ENCODE measurements at places on chromosomes 7 and 10. TPM values are rescaled to one million over a fixed set of nuclear protein-coding genes. Genes with fewer than 3 reads are reported as not detected.
A peak's percentile ranks its signal among the peaks of the same experiment; 100 is the strongest.

The ST8SIA6 gene
- total RNA-seq, result not detected

The SPDYE2B gene
- not detected for total RNA-seq

- peak; percentile 34 for DNase-seq
Measured at GRCh38 chr7:1886361-1887064, 216.4 kb downstream of the ELFN1 start.

The SLIT1 gene
- 0.73 TPM for total RNA-seq

The LRRC17 gene
- total RNA-seq, result not detected

The CTTNBP2 gene
- 39.7 TPM for total RNA-seq

The CNTNAP2 gene
- 0.43 TPM for total RNA-seq

The LAMB1 gene
- 85.7 TPM for total RNA-seq

GRCh38 chr10:34644224-34644623 is 170.9 kb downstream of the PARD3 start:
- DNase-seq, result no peak

DNA sequence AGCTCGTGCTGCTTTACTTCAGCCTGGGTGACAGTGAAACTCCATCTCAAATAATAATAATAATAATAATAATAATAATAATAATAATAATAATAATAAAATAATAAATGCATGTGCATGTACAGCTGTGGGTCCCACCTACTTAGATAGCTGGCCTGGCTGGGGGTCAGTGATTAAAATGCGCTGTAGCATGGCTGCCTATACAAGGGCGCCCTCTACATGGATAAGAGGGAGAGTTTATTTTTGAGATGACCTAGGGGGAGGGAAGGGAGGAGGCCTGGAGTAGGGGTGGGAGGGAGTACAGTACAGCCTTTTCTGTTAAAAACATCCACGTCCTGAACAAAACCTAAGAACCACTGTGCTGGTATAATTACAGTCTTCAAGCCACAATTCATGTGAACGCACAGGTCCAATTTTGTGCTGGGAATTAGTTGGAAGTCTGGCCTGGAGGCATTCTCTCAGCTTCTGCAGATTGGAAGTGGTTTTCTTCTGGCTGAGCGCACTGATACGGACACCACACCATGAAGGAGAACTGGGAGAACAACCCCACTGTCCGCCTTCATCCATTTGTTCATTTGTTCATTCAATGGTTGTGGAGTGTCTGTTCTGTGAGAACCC is 146.5 kb downstream of the TMEM178B start:
- DNase-seq, result no peak

DNA sequence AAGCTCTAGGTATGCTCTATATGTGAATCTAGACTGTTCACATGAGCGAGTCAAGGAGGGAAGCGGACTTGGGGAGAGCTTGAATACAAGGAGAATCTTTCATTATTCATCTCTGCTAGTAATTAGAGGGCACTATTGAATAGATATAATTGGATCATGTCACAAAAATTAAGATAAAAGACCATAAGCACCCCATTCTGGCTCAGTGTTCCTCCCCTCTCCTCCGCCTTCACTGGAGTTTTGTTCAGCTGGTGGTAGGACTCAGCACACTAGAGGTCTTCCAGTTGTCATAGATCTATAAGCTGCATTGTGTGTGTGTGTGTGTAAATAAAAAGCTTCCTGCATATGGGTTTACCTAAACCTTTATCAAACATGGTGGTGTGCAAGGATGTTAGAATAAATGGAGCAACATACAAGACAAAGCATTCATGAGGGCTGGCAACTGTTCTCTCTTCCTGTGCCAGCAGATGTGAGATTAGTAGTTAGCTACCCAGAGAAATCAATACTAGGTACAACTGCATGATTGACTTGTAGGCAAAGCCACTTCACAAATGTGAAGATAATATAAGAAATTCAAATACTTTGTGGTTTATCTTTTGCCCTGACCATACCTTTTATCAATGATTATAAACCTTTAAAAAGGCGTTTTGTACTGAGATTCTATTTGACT is 142.6 kb downstream of the CREB5 start:
- DNase-seq, result no peak

GRCh38 chr7:74254858-74255379 is 720 bp upstream of the RFC2 start:
- DNase-seq, result no peak

The ACSL5 gene
- 16.3 TPM for total RNA-seq

The UPK3BL1 gene
- 20.4 TPM for total RNA-seq

DNA sequence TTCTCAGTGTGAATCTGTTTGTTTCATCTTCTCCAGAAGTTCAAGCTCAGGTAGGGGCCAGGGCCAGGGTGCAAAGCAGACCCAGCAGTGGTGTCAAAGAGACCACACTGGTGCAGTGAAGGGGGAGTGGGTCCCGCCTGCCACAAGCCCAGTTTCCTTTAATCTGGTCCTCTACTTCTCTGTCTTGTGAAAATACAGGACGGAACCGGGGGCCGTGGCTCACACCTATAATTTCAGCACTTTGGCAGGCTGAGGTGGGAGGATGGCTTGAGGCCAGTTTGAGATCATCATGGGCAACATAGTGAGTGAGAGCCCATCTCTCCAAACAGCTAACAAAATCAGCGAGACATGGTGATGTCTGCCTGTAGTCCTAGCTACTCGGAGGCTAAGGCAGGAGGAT is 109.0 kb downstream of the SLIT1 start:
- no peak for DNase-seq

GRCh38 chr7:76509931-76510877 is at the start of gene UPK3B:
TSS of gene UPK3B (plus strand) at chr7:76510552. CDS start at chr7:76510653, 101 bp downstream.
- peak; percentile 71 for DNase-seq

GRCh38 chr7:34851431-34851830 is 185.9 kb downstream of the DPY19L1 start:
- no peak for DNase-seq

DNA sequence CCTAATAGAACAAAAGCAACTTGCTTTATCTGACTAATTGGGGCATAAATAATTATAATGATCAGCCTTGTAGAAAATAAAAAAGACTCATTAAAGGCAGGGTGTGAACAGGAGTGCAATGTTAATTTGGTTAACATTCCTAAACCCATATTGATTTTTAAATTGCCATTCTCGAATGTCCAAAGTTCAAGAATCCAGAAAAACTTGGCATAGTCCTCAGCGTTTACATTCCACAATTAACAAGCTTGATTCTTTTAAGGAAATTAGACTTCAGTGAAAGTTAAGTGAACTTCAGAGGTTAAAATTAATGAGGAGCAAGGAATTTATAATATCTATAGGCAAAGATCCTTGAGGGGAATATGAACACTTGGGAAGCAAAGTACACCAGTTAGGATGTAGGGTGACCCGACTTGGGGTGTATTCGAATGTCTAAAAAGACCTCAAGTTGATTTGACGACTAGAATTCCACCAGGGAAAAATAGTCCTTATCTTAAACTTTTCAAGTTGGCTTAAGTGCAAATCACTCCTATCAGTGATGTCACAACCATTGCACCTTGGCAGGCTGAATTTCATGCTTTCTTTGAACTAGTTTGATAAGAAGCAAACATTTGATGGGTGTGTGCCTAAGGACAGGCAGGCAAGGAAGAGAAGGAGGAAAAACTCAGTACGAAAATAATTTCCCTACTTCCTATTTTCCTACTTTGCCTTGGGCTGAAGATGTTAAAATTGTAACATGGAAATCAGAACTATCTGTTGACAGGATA is 830.4 kb upstream of the COBL start:
- peak; percentile 72 for DNase-seq

DNA sequence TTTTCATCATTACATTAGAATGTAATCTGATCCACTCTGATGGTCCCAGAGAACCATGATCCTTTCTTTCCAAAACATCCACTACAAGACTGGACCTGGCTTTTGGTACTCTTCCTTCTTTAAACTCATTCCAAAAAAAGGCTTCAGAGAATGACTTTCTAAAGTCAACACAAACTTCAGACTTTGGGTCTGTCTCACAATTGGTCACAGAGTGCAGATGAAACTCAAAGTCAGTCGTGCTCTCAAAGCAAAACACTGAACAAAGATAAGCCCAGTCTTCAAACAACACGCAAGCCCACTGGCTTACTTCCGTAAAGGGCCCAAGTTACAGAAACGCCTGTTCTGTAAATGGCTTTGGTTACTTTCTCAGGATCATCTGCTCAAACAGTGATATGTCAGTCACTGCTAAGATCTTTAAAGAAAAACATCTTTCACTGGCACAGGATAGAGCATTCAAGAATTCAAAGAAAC is 250.9 kb upstream of the MKLN1 start:
- DNase-seq, result peak; percentile 26

GRCh38 chr10:51250278-51250920 is 176.1 kb downstream of the PRKG1 start:
- DNase-seq, result no peak

The AKR1C3 gene
- 222 TPM for total RNA-seq

DNA sequence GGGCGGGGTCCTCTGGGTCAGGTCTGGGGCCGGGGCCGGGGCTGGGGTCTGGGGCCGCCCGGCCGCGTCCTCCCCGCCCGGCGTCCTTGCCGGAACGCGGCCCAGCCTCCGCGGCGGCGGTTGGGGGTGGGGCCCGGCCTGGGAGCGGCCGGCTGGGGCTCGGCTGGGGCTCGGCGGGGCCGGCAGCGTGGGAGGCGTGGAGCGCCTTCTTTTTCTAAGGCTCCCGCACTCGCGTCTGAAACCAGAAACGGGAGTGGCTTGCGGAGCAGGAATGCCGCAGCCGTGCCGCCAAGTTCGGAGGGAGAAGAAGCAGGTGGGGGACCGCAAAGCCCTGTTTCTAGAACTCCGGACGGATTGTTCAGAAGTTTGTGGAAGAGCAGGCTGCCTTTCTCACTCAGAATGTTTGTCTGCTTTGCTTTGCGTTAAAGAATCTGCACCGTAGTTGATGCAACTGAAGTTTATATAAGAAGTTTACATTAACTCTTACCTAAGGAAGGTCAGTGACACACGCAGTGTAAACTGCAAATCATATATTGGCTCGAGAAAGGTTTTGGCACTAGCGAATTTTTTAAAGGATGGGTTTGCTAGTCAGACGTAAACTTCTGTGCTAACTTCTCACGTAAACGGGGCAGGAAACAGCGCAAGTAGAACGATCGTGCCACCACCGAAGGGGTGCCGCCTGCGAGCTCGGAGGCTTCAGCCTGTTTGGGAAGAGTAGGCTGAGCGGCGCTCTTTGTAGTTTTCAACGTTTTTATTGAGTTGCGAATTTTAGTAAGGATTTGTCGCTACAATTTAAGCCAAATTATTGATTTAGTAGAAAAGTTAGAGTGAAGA is 729 bp downstream of the DNAJB6 start:
- peak; percentile 76 for DNase-seq

The PVRIG gene
- 1.2 TPM for total RNA-seq

The LDB3 gene
- total RNA-seq, result 0.29 TPM

GRCh38 chr7:29102558-29103151 is 43.7 kb downstream of the CPVL start:
- peak; percentile 67 for DNase-seq

GRCh38 chr10:36421992-36422391 is 703.4 kb upstream of the ANKRD30A start:
- no peak for DNase-seq

- no peak for DNase-seq
Measured at GRCh38 chr7:51289623-51290303, 26.8 kb downstream of the COBL start.
